ENCODE measurements at places on chromosomes 4 and X. TPM values are rescaled to one million over a fixed set of nuclear protein-coding genes. Genes with fewer than 3 reads are reported as not detected.
A peak's percentile ranks its signal among the peaks of the same experiment; 100 is the strongest.

- no peak for DNase-seq
Observed at GRCh38 chr4:70000711-70001110, 4.9 kb downstream of the STATH start.

DNA sequence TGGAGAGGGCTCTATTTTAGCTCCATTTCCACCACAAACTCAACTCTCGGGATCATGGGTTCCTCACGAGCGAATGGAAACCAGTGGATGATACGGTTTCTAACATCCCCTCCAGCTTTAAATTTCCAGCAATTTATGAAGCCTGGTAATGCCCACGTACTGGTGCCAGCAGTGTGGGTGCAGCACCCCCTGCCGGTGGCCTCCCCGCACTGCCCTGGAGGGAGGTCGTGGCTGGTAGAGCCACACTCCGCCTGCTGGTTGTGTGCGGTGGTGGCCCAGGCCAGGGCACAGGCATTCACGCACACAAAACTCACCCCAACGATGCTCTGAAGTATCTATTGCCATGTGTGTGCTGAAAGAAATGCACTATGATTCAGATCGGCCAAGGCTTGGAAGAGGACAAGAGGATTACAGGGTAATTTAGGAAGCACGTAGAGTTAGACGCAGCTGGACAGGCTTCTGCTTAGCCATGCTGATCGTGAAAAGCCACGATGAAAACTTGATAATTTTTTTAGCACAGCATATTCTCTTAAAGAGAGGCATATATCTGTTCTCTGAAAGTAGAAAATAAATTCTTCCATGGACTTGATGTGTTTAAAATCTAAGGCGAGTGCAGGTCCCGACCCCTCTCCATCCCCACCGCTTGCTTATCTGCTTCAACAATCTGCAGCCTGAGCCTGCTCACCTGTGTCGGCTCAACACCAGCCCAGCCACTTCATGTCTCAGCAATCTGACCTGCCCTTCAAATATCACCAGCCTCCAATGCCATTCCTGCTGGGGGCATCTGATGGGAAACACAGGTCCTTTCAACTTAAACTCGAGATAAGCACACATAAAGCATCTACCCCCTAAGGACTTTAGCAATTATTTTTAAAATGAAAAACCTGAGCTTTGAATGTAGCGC, 59.1 kb downstream of the SCD5 start:
- peak; percentile 73 for DNase-seq

- no peak for DNase-seq
Observed at GRCh38 chr4:55560096-55560495, 13.4 kb upstream of the CLOCK start.

DNA sequence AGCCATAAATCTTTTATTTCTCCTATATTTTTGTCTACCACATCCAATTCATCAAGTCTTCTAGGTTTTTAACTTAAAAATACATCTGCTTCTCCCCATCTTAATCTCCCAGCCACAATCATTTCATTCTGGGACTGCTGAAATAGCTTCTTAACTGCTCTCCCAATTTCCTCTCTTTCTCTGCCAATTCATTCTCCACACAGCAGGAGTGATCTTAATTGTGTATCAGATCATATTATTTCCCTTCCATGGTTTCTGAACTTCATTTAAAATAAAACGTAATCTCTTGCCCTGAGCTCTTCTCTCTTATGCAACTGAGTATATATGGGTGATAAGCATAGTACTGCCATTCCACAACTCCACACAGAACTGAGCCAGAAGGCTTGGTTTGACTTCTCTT, 69.4 kb downstream of the IQCM start:
- DNase-seq, result no peak

NAA11 gene
- polyA plus RNA-seq, result not detected

DNA sequence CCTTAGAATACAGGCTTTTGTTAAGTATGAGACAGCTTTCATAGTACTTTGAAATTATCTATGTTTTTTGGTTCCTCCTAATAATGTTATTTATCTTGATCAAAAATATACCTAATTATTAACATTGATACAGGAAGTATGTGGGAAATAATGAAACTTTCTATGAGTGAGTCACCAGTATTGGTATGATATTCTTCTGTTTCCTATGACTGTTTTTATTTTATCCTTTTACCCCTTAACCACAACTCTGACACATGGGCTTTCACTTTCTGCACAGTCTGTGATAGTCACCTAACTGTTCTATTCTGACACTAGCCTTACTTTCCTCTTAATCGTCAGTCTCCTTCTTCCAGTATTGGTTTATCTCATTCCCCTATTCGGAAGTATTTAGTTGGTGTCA, 4.7 kb downstream of the THAP9 start:
- no peak for DNase-seq
